RPMI7951 (cell line): ENCODE measurements at places on chromosomes 16 and 17. TPM values are rescaled to one million over a fixed set of nuclear protein-coding genes. Genes with fewer than 3 reads are reported as not detected.

DNA sequence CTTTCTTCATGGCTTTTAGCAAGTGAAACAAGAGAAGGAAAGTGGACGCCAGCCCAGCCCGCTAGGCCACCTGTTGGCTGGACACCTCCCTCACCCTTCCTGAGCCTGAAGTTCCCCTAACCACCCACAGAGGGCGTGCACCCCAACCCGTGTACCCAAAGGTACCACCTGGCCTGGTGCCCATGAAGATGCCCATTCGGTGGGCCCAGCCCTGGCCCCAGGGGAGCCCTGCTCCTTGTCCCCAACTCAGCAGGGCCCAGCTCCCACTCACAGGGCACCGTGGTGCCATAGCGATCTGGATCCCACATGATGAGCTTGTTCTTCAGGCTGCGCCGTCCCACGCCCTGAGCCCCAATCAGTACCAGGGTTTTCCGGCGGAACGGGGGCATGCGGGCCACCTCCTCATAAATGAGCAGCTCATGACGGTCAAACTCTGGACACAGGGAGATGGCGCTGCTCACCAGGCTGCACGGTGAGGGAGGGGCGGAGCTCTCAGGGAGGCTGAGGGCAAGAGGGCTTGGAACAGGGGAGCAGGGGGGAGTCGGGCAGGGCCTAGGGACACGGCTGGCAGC, 26.8 kb downstream of the MPP2 start:
- peak; percentile 23 for DNase-seq

GRCh38 chr16:88636488-88637265, 1.7 kb upstream of the IL17C start:
- DNase-seq: no peak

- DNase-seq: no peak
These were observed 89.1 kb downstream of the TBC1D16 start for GRCh38 chr17:79946352-79947231.

Gene LITAFD
- total RNA-seq: not detected in 2 replicates

Gene DNASE1L2
- total RNA-seq: 0.39 and 0.60 TPM in 2 replicates

GRCh38 chr16:71528863-71529262, 2.6 kb downstream of the CHST4 start:
- DNase-seq: no peak

Gene HSD17B2
- total RNA-seq: 1.4 and 2.6 TPM in 2 replicates

DNA sequence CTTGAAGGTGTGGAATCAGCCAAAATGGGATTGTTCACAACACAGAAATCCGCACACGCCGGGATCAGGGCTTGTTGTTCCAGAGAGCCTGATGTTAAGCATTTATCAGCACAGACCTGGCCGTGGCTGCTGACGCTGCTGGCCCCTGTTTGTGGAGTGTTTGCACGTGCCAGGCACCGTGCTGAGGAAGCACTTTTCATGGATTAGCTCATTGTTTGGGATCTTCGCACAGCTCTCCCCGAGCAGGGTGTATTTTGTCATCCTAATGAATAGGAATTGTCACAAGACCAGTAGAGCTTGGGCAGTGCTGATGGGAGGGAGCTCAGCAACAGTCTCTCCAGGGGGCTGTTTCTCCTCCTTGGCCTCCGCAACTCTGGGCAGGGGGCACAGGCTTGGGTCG, 160.4 kb upstream of the PLCG2 start:
- DNase-seq: no peak

DNA sequence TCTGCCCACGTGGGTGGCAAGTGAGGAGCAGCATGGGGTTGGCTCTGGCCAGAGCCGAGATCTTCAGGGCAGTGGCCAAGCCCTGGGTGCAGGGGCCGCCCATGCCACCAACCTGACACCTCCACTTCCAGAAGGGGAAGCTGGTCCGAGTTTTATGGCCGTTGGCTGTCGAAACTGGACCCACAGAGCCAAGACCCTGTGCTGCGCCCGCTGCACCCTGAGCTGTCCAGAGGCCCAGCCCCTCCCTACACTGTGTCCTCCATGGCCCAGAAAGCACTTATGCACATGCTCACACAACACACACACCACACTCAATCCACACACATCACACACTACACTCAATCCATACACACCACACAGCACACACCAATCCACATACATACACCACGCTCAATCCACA, 33.9 kb upstream of the RPTOR start:
- DNase-seq: no peak
